Endothelial cell (in vitro differentiated cells): ENCODE measurements at places on chromosomes 5 and 9.

GRCh38 chr5:165775111-165775510 is 2269.7 kb downstream of the MAT2B start:
- DNase-seq: no peak

- no peak for DNase-seq
Measured at GRCh38 chr5:111574311-111574710, 62.0 kb upstream of the STARD4 start.

DNA sequence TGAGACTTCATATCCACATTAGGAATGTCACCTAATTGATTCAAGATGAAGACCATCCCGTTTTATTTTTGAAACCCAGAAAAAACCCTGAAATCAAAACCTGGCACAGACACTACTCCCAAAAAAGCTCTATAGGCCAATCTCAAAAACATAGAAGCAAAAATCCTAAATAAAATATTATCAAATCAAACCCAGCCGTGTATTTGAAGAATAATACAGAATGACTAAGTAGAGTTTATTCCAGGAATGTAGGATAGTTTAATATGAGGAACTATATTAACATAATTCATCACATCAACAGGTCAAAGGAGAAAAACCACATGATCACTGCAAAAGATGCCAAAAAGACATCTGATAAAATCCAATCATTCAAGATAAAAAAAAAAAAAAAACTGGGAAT is 167.1 kb downstream of the ACTL7B start:
- DNase-seq: no peak

- no peak for DNase-seq
Measured at GRCh38 chr5:32115985-32116384, 58.1 kb downstream of the GOLPH3 start.
